Esophagus mucosa (tissue), 1 donor: ENCODE measurements at places on chromosomes 5 and 9. TPM values are rescaled to one million over a fixed set of nuclear protein-coding genes. Genes with fewer than 3 reads are reported as not detected.

PCDHA12 gene
- not detected for total RNA-seq

DNA sequence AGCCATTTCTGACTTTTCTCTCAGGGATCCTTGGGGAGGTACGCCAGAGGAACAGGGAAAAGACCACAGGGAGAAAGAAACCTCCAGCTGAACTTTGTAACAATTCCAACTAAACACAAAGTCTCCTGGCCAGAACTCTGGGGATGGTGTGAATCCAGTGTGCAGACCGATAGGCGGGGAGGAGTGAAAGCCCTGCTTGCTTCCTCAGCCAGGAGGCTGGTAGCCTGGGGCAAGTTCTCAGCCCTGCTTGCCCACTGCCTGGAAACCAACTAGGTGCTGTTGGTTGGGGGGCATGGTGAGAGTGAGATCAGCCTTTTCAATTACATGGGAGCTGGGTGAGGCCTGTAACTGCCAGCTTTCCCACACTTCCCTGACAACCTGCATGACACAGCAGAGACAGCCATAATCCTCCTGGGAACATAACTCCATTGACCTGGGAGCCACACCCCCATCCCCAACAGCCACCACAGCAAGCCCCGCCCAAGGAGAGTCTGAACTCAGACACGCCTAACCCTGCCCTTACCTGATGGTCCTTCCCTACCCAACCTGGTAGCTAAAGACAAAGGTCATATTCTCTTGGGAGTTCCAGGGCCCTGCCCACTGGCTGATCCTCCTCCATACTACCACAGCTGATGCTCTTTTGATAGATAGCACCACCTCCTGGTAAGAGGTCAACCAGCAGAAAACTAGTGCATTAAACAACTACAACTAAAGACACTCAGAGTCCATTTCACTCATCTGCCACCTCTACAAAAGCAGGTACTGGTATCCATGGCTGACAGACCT is 100.1 kb upstream of the TNFAIP8 start:
- ATAC-seq: peak; percentile 97

GRCh38 chr5:109533751-109534272 is 124.0 kb upstream of the PJA2 start:
- no peak for ATAC-seq

LTC4S gene
- 5.1 TPM for total RNA-seq

SLC46A2 gene
- 0.44 TPM for total RNA-seq

GRCh38 chr5:177363565-177363964 is 5.8 kb downstream of the RGS14 start:
- no peak for ATAC-seq

GRCh38 chr9:11092974-11093373 is 480.2 kb upstream of the PTPRD start:
- no peak for ATAC-seq

DNA sequence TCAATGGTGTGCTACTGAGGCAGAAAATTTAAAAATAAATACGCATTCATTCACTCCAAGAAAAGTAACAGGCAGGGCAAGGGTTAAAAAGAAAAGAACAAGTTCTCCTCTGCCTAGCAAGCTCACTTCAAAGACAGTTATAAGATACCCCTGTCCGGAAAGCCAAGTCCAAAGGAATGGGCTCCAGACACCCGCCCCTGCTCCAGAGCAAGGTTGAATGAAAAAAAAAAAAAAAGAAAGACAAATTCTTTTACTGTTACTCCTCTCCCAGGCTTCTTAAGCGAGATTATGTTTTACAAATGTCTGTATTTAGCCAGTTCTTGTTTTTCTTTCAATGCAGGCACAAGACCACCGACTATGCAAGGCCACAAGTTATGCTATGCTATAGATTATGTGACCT is 9.1 kb upstream of the ANXA2R start:
- no peak for ATAC-seq

DNA sequence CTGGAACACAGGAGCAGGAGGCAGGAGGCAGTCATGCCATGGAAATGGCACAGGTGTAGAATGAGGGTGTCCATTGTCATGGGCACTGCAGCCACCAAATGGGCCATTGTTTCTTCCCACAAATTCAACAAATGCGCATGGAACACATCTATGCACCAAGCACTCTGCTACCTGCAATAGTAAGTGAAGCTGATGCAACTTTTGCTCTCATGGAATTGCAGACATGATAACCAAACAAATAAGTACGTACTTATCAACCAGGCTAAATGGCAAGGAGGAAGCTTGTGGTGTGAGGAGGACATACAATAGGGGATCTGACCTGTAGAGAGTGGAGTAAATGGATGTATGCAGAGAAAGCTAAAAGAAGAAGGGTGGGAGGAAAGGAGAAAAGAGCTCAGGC is 116.8 kb downstream of the TRIM36 start:
- no peak for ATAC-seq

LYRM7 gene
- 5.3 TPM for total RNA-seq

GRCh38 chr9:112726428-112726827 is 8.5 kb upstream of the INIP start:
- ATAC-seq: no peak

- no peak for ATAC-seq
Measured at GRCh38 chr9:5488221-5489008, 21.9 kb upstream of the PDCD1LG2 start.

DNA sequence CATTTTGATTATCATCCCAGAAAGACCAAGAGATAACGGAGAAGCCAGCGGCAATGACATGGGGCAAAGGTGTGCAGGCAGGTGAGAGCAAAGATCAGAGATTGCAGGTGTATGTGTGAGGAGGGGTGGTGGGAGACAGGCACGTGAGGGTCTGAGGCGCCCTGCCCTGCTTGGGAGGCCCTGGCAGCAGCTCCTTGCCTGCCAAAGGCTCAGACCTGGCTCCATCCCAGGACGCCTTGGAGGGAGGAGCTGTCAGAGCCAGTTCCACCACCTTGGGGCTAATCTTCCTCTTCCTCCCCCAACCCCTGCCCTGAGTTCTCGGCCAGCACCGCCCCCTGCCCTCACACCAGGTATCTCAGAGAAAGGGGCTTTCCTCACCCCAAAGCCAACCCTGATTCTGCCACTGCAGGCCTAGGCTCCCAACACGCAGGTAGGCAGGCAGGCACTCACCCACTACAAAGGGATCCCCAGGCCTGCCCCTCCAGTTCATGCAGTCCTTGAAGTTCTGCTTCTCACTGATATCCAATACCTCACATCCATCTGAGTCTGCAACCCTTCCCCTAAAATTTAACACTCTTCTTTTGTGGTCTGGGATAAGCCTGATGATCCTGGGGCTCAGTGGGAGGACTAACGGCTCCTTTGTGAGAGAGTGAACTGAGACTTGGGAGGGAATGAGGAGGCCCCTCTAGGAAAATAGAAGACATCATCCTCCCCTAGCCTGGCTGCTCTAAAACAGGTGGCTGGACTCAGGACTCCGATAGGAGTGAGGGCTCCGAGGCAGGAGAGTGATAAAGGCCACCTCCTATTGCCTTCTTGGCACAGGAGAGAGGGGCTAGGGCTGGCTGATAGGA is 1.8 kb downstream of the AQP3 start:
- ATAC-seq: peak; percentile 3

DNA sequence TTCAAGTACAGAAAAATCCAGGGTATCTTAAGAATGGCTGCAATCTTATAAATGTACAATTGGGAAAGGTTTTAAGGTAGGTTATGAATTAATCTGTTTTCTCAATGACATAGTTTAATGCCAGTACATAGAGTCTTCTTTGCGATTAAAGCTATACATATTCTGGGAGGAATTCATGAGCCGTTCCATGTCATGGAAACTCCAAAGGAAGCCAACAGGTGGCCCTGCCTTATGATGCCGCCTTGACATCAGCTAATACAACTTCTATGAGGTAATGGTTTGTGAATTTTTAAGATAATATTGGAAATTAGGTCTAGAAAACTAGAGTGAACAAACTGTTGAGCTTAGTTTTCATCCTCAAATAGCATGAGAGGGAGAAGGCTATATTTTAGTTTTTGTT is 713.4 kb downstream of the EFNA5 start:
- ATAC-seq: no peak

PCDHB16 gene
- total RNA-seq: 0.48 TPM

- ATAC-seq: no peak
Measured at GRCh38 chr9:105126226-105126625, 118.2 kb upstream of the SLC44A1 start.

DRD1 gene
- total RNA-seq: not detected

DNA sequence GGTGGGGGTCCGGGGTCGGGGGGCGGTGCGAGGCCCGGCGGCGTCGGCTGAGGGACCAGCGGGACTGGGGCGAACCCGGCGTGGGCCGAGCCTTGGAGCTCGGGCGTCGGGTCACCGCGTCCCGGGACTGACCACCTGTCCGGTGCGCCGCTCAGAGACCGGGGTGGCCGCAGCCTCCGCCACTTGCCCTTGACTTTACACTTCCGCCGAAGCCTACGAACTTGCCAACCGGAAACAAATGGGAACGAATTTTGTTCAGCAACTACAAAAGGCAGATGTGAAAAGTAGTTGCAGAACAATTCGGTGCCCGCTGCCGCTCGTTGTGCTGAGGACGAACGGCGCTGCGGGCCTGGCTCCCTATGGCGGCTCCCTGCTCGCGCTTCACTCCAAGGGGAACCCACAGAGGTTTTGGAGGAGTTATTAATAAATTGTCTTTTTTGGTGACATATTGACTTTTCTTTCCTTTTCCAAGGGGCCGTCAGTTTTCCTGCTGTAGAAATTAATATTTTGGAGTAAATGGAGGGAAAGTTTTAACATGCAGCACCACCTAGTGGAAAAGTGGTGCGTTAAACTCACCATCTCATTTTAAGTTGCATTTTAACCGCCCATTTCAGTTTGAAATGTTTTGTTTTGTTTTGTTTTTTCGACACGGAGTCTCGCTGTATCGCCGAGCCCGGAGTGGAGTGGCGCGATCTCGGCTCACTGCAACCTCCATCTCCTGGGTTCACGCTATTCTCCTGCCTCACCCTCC is 490 bp downstream of the PCBD2 start:
- peak; percentile 0 for ATAC-seq

DNA sequence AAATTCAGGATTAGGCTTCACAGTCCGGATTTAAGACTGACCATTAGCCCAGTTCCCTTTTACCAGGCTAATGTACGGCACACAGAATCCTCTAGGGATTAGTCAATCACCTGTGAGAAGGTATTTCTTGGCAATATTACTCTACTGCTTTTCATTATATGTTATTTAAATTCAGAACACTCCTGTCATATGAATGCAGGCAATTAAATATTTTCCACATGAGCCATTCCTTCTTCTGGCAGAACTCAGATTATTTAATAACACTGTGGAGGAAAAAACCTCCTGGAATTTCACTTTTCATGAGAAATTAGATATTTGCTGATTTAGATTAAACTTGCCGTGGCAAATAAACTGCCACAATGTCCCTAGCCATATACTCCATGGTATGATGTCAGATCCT is 1357.5 kb upstream of the C9orf72 start:
- ATAC-seq: no peak

PDE8B gene
- 0.12 TPM for total RNA-seq

SAXO1 gene
- total RNA-seq: not detected

DNA sequence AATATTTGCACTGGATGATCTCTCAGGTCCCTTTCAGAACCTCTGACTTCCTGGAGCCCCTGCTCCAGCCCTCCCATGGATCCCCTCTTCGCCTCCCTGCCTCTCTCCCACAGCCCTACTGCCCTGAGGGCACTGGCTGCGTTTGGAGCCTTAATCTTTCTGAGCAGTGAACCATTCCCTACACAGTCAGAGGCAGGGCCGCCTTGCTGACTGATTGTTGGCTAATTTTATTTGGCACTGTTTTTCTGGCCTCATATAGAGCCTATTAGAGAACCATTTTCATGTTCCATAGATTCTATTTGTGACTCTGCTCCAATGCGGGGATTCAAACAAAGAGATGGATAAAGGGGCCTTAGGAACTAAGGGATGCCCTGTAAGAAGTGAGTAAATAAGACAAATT is 91.1 kb downstream of the BRINP1 start:
- ATAC-seq: no peak

- no peak for ATAC-seq
Measured at GRCh38 chr5:106545325-106545724, 1125.4 kb downstream of the EFNA5 start.

GRCh38 chr9:2623288-2624050 is 1.9 kb downstream of the VLDLR start:
- peak; percentile 47 for ATAC-seq

MAP1B gene
- total RNA-seq: 8.4 TPM
